ENCODE measurements at places on chromosomes 5 and 9. TPM values are rescaled to one million over a fixed set of nuclear protein-coding genes. Genes with fewer than 3 reads are reported as not detected.
A peak's percentile ranks its signal among the peaks of the same experiment; 100 is the strongest.

GRCh38 chr5:31280210-31280609 is 86.7 kb downstream of the CDH6 start:
- no peak for ATAC-seq

DNA sequence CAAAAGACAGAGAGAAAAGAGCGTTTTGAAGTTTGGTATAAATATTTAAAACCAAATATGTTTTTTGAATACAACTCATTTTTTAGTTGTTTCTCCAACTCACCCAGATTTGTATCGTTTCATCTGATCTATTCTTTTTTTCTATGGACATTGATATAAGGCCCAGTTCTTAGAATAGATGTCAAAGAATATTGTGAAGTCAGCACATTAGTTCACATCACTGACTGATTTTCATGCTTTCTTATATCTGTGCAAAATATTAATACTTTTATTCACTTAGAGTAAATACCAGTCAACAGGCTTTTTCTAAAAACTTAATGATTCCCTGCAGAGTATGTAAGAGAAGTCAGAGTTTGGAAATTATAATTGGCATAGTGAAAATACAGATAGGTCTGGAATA is 254.4 kb upstream of the PTPRD start:
- no peak for ATAC-seq

DNA sequence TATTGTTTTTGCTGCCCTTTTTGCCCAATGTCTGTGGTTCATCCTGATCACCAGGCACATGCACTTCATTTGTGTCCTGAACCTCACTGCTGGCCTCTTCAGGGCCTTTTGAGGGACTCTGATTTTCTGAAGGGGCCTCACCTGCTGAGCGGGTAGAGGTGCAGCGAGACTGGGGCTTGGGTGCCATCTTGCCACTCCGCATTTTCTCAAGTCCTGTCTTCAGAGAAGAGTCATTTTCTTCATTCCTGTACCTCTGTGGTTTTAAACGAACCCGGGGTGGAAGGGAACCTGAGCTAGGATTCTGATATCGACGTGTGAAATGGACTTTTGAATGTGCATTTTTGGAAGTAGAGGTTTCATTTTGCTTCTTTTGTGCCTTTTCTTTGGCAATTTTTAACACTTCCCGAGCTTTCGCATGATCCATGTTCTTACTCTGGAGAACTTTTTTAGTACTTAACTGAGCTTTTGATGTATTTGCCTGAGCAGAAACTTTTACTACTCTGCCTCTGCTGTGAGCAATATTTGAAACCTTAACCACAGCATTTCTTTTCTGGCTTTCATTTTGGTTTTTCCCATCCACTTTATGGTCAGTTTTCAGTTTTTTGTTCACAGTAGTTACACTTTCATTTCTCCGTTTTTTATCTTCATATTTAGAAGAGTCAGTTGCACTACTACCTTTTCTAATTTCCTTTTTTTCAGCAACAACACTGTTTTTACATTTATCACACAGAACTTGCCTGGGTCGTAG is 26.1 kb downstream of the PWWP2A start:
- no peak for ATAC-seq

DNA sequence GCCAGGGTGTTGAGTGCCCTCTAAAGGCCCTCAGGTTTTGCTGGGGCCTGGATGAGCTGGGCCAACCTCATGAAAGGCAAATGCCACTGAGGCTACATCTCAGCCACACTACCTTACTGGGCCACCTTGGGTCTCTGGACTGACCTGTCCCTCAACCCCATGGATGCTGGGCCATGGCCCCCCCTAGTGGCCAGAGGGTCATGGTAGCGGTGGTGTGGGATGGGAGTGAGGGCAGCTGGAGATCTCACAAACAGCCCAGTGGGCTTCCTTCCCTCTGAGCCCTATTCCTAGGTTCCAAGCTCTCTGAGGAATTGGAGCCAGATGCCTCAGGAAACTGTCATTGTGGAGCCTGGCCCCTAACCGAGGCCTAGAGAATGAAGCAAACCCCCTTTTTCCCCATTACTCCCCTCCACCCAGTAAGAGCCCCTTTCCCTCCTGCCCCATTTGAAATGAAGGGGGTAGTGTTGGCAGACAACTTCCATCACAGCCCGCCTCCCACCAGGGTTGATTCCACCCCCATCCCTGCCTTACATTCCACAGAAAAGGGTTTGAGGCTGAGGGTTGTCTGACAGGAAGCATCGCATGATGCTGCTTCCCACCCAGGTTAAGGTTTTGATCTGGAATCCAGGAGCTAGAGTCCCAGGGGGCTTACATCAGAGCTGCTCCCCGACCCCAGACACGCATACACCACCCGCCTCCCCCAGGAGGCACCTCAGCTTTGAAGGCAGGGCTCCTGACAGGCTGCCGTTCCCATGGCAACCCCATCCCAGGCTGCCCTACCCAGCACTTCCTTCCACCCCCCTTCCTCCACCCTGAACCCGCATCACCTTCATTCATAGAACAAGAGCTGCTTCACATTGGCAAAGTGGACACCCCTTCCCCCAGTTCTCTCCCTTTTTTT is 63.9 kb downstream of the PCDH1 start:
- ATAC-seq, result peak; percentile 68

DNA sequence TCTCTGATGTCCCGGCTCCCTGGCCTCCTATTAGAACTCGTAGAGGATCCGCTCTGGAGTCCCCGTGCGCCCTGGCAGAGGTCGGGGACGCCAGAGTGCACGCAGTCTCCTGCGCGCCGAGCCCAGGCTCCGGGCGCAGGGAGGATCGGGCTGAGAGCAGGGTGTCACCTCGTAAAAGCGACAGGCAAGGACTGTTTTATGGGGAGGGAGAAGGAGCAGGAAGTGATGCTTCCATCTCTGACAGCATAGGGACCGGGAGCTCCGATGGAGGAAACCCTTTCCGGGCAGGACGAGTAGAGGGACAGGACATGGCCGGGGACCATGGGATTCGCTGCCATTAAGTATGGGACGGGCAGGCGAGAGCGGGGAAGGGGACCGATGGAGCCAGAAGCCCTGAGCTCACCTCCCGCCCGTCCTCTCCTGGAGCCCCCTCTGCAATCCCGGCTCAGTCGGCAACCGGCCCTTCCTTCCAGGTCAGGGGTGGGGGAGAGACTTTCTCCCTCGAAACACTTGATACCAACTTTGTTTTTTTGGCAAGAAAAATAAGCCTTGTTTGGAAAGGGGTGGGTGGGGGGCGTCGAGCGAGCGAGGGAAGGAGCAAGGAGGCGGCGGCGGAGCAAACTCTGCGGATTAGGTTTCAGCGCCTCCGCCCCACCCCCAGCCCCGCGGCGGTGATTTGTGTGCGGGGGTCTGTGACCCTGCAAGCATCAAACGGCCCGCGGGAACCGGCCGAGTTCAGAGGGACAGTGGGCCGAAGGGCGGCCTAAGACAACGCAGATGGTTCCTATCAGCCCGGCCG is 12.6 kb downstream of the LMX1B start:
- no peak for ATAC-seq

DNA sequence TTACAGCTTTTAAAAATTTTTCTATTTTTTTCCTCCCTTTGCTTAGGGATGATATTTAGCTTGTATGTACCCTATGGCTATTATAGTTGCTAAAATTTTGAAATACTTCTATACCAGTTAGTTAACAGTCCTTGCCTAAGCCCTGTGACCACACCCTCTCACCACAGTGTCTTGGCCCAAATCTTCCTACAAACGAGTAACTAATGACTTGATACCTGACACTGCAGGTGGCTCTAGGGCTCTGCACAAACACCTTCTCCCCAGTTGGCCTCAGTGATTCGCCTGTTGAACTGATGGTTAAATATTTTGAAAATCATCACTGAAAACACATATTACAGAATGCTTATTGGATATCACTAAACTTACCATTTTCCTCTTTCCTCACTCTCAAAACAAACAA is 449.6 kb upstream of the CHD1 start:
- ATAC-seq, result no peak

GRCh38 chr5:19534751-19535150 is 453.2 kb downstream of the CDH18 start:
- peak; percentile 65 for ATAC-seq

- ATAC-seq, result no peak
Observed at GRCh38 chr9:77018969-77019235, 553 bp upstream of the FOXB2 start.

HBEGF gene
- 62.1 TPM for total RNA-seq

GABRG2 gene
- total RNA-seq, result not detected

DNA sequence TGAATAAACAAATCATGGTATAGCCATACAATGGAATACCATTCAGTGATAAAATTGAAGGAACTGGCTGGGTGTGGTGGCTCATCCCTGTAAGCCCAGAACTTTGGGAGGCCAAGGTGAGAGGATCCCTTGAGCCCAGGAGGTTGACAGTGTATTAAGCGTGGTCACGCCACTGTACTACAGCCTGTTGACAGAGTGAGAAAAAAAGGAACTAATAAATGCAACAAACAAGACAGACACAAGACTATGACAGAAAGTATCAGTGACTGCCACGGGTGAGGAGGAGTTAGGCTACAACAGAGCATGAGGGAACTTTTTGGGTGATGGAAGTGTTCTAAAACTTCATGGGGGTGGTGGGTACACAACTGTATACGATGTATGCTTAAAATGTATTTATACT is 2.2 kb downstream of the FNIP1 start:
- no peak for ATAC-seq

GRCh38 chr5:153365547-153365946 is 124.9 kb upstream of the GRIA1 start:
- ATAC-seq, result no peak

ERCC8 gene
- 8.5 TPM for total RNA-seq

MARCOL gene
- not detected for total RNA-seq

DNA sequence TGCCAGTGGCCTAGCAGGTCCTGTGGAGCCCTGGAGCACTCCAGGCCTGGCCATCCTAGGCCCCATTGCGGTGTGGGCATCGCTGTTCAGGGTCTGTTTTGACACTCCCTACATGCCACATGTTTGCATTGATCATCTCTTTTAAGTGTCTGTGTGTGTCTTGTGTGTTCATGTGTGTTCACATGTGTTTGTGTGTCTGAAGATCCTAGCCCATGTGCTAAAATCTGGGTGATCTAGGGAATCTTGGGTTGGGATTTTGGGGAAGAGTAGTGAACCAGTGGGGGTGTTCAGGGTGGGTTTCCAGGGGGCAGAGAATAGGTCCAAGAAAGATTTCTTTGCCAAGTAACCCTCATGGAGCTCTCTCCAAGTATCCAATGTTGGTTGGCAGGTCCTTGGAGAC is 8.4 kb downstream of the PSD2 start:
- no peak for ATAC-seq

PCSK5 gene
- 13.6 TPM for total RNA-seq
